ENCODE measurements at places on chromosomes 6 and 20.

DNA sequence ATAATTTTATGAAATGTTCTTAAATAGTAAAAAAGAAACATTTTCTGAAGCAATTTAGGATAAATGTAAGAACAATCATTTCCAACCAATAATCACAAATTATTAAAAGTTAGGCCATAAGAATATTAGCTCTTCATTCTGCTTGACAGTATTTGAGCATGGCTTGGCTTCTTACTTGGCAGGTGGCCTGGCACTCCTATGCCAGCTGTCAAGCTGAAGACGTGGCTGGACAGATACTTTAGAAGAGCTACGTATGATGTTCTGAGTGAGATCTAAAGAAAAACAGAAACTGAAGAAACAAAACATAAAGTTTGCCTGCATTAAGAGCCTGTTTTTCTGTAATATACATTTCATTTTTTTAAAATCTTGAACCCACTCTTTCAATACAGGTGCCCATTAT, 438.9 kb downstream of the GRIK2 start:
- DNase-seq = no peak

DNA sequence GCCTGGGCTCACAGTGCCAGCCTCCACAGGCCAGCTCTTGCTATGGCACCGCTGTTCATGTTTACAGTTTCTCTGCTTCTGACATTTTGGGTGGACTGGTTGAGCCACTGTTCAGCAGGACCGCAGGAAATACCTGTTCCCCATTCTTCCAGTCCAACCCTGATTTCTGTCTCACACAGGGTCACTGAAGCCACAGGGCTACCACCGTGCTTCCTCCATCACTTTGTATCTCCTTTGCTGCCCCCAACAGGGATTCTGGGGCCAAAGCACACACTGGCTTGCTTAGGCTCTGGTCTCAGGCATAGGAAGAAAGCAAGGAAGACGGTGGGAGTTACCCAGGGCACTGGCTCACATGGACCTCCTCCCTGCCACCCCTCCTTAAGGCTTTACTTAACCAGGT, 164.5 kb downstream of the UNC5CL start:
- DNase-seq = no peak

- no peak for DNase-seq
Observed at GRCh38 chr6:140345935-140346334, 971.5 kb upstream of the CITED2 start.

DNA sequence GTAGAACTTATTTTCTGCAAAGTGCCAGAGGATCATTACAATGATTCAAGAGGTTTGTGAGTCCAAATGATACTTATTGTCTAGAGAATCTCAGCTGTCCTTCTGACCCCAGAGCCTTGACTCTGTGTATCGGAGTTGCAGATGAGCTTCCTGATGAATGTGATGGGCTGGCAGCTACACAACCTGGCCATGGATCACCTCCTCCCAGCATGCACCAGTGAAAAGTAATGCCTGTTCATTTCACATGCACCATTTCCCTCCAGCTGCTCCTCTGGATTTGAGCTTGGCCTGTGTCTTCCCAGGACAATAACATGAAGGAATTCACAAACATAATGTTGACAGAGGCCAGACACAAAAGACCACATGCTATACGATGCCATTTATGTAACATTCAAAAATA, 30.0 kb downstream of the SNHG17 start:
- no peak for DNase-seq

GRCh38 chr6:163263196-163263595, 151.3 kb upstream of the QKI start:
- DNase-seq = peak; percentile 63

DNA sequence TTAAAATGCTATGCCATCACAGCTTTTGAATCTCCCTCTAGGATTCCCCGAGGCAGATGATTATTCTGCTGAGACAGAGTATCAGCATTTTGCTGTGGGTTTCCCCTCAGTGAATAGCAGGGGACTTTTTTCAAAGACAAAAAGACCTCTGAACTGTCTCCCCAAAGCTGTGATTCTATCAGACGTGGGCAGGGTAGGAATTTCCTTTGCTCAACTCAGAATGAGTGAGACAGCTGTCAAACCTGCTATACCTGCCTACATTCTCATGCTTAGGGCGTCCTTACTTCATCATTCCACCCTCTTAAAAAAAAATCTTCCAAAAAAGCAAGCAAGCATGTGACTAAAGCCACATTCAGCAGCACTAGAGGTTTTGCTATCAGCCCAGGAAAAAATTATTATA, 147.6 kb upstream of the FAM83B start:
- DNase-seq = no peak

DNA sequence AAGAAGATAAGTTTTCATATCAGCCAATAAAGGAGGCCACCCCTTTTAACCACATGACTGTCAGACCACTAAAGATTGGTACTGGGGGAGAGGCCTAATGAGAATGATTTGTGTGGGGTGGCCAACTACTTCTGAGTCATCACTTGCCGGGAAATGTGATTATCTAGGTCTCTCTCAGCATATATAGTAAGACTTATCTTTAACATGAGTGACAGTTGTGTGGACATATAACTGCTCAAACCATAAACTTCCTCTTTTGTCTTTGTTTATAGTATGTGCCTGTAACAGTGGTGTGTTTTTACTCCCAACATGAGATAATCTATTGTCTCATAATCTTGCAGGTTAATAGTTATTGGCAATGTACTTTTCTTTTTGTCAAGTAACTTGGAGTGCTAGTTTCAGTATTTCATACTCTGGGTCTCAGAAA, 312.4 kb downstream of the CDKAL1 start:
- DNase-seq = no peak

- DNase-seq = no peak
Observed at GRCh38 chr20:50982363-50982762, 23.7 kb downstream of the MOCS3 start.

GRCh38 chr6:167745670-167746389, 80.9 kb upstream of the AFDN start:
- DNase-seq = no peak

DNA sequence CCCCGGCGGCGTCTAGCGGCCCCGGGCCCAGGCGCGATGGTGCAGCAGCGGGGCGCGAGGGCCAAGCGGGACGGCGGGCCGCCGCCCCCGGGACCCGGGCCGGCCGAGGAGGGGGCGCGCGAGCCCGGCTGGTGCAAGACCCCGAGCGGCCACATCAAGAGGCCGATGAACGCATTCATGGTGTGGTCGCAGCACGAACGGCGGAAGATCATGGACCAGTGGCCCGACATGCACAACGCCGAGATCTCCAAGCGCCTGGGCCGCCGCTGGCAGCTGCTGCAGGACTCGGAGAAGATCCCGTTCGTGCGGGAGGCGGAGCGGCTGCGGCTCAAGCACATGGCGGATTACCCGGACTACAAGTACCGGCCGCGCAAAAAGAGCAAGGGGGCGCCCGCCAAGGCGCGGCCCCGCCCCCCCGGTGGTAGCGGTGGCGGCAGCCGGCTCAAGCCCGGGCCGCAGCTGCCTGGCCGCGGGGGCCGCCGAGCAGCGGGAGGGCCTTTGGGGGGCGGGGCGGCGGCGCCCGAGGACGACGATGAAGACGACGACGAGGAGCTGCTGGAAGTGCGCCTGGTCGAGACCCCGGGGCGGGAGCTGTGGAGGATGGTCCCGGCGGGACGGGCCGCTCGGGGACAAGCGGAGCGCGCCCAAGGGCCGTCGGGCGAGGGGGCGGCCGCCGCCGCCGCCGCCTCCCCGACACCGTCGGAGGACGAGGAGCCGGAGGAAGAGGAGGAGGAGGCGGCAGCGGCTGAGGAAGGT, 715 bp downstream of the SOX12 start:
- peak; percentile 73 for DNase-seq

- peak; percentile 12 for DNase-seq
Observed at GRCh38 chr6:29702519-29703103, 20.6 kb upstream of the HLA-F start.

GRCh38 chr20:25535762-25536161, 49.6 kb downstream of the NINL start:
- DNase-seq = no peak

DNA sequence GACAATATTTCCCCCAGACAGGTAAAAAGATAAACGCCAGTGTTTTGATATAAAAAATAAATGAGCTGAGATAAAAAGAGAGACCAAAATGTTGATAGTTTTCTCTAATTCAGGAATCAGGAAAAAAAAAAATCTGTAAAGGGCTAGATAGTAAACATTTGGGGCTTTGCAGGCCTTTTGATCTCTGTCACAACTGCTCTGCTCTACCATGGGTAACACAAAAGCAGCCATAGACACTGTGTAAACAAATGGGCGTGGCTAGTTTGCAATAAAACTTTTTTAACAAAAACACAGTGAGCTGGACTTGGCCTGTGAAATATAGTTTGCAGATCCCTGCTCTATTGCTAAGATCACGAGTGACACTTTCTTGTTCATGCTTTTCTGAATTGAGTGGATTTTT, 219.1 kb upstream of the STXBP5 start:
- no peak for DNase-seq

GRCh38 chr6:3825331-3825831, 23.8 kb upstream of the FAM50B start:
- DNase-seq = peak; percentile 51

DNA sequence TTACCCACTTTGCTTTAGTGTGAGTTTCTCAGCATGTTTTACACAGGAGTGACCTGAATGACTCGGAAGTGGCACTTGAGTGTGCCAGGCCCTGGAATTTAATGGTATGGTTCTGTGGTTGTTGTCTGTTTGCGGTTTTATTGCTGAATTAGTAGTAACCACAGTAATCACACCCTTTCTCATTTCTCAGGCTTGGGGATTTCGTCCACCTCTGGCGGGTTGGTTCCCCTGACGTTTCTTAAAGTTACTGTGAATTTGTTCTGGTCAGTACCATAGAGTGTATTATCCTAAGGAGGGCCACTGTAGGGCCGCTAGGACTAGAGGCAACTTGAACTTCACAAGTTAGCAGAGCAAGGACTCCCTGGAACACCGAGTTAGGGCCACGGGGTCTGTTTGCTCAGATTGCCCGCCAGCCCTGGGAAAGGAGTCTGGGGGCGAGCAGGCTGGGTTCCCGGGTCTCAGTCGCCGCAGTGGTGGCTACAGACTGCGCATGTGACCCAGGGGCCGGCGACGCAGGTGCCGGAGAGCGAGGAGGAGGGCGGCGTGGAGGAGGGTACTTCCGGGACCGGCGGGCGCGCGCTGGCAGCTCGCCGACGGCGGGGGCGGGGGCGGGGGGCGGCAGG, 546 bp upstream of the KLHL32 start:
- peak; percentile 71 for DNase-seq

DNA sequence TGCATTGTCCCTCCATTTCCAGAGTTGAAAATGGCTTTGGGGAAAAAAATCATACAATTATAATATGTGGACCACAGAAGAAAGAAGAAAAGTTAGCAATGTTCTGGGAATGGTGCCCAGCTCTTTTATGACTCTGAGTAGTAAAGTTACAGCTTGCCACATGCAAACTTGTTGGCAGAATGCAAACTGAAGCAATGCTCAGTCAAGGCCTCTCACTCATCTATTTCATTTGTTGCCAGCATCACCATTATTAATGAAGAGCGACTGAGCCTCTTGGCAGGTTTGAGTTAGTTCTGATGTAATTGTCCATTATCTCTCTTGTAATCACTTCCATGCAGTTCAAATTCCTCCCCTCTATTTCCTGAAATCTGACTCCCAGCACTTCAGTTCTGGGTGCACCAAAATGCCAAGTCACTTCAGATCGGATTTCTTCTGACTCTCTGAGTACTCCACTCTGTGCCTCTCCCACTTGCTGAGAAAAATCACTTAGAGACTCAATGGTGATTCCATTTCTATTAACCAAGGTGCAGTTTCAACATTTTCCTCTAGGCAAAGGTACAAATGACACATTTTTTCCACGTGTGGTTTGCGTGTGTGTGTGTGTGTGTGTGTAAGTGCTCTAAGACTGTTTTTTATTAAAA, 154.4 kb upstream of the STMND1 start:
- no peak for DNase-seq

GRCh38 chr6:124400261-124400999, 561.8 kb upstream of the RNF217 start:
- no peak for DNase-seq

DNA sequence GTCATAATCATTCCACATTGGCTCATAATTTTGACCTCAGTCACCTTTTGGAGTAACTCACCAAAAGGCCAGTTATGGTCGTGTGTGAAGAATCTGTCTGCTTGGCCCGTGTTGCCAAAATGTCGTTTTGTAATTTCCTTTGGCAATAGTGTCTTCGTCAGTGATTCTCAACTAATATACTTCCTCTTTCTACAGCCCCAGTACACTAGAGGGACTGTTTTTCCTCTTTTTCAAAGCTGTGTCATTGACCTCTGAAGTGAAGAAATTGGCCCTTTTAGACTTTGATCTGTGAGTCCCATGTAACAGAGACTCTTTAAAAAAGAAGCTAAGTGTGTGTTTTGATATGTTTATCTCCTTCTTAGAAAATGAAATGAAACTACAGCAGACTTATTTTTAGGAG, 5.2 kb downstream of the FOXO3 start:
- DNase-seq = no peak

GRCh38 chr20:32572271-32572968, 12.7 kb downstream of the NOL4L start:
- no peak for DNase-seq

GRCh38 chr6:27091661-27092315, 155.7 kb upstream of the PRSS16 start:
- DNase-seq = peak; percentile 0

- no peak for DNase-seq
Observed at GRCh38 chr20:50149481-50150254, 3.9 kb downstream of the PEDS1 start.

- DNase-seq = no peak
Observed at GRCh38 chr20:53146201-53146891, 174.2 kb downstream of the TSHZ2 start.

DNA sequence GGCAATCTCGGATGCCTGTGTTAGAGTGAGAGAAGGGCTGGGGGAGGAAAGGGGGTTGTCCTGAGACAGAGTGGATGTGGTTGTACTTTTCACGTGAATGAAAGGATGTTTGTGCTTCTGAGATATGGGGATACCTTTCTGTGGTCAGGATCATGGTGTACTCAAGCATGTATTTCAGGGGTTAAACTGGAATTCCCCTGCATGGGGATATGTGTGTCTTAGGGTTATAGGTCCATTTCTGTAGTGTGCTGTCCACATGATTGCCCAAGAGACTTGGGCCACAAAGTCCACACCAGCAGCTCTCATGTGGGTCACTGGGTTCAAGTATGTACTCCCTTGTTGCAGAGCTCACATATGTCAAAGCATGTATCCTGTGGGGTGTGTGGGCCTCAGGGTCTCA, 10.5 kb downstream of the SYNGAP1 start:
- DNase-seq = no peak

- no peak for DNase-seq
Observed at GRCh38 chr6:31267651-31268368, 4.1 kb downstream of the HLA-C start.

All from C1 segment of cervical spinal cord (tissue), 14 donors.